ENCODE measurements at places on chromosomes 5 and 9.

GRCh38 chr5:84373506-84373905 is 11.2 kb downstream of the EDIL3 start:
- no peak for DNase-seq

GRCh38 chr5:17831279-17831678 is 197.0 kb downstream of the TAF11L14 start:
- no peak for DNase-seq

DNA sequence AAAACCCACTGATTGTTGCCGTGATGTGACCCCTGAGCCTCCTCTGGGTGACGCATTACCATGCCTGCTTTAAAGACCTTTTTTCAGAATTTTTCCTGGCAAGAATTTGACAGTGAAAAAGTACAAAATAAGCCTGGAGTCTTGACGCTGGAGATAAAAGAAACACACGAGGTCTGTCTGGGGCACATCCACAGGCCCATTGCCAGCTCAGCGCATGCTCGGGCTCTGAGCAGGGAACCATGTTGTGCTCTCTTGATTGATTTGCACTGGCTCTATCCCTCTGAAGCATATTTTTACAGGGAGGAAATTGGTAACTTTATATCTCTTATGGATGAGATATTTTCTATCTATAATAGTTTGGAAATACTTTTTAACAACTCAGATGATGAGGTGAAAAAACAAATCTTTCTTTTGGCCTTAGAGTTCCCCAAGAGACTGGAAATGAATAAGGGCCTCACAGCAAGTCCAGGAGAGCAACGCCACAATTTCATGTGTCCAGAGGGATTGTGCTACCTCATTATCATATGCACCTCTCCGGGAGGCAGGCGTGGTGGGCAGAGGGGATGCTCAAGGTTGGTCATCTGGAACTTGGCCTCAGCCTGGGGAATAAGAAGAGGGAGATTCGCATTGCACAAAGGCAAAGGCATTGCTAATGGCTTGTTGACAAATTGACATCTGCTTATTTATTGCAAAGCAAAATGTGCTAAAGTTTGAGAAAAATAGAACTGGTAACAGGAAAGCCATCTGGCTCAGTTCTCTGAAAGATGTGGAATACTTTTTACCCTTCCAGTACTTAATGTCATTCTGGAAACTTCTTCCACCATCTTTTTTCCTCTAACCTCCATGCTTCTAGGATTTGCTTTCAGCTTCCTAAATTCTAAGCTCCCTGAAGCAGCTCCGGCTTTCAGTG is 183.8 kb downstream of the PJA2 start:
- DNase-seq, result no peak

DNA sequence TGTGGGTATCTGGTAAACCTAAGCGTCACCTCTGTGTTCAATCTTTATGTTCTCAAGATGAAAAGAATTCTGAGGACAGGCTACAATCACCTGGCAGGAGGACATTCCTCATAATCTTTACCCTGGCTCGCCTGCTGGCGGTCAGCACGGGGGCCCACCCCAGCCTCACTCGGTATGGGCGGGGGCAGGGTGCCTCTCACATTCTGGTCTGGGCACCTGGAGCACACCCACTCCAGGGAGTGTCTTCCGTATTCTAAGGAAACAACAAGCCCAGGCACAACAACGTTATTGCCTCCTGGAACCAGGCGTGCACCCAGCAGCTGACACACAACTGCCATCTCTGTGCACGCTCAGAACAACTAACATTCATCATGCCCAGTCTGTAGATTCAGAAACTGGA is 179.8 kb downstream of the ROR2 start:
- no peak for DNase-seq

DNA sequence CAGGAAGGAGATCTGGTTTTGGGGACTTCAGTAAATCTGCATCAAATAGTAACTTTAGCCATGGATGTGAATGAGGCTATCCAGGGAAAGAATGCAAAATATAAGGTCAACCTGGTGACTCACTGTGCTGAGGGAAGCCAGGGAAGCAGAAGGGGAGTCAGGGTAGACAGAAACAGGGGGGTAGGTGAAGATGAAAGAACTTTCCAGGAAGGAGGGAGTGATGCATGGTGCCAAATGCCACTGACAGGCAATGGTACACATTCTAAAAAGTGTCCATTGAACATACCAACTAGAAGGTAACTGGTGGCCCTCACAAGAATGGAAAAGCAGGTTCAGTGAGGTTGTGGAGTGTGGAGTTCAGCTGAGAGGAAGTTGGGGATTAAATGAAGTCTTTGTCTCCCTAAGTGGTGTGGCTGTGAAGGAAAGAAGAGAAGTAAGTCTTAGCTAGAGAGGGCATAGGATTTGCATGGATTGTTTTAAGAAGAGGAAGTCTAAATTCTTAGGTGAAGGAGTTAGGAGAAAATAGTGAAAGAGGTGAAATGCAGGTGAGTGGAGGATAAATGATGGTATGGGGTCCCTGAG is 35.5 kb downstream of the PALM2AKAP2 start:
- DNase-seq, result no peak

GRCh38 chr5:18141222-18141621 is 507.0 kb downstream of the TAF11L14 start:
- DNase-seq, result no peak

DNA sequence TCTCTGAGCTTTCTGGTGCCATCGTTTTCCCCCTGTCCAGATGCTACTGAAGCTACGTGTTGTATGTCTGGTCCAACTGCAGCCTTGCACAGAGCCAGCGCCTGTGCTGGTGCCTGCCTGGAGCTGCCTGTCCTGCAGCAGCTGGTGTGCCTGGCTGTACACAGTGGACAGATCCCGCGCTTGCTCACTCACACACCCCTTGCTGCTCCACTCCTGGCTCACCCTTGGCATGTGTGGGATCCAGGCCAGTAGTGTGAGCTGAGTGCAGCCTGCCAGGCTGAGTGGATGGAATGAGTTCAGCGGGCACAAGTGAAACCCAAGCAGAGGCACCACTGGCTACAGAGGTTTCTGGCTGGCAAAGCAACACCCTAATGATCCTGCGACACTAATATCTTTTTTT is 40.4 kb downstream of the FER start:
- no peak for DNase-seq

DNA sequence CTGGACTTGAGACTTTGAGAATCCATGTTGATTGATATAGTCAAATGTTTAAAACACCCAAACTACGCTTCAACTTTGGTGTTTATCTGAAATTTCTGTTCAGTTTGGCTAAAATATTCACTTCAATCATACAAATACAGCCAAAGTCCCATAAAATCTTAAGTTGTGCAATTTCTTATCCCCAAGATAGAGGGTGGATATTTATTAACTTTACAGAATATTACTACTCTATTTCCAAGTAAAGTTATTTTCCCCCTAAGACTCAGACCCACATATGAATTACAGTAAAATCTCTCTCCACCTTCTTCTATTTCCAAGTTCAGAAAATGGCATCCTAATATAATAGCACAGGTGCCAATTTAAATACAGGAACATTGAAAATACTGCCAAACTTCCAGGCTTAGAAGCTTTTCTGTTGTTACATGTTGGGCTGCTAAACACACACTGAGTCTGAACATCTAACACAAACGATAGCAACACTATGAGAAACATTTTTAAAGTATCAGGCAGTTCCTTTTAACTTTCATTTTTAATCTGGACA is 290.3 kb downstream of the EBF1 start:
- no peak for DNase-seq

- DNase-seq, result no peak
These were observed 8.1 kb upstream of the MAT2B start for GRCh38 chr5:163497315-163497714.

DNA sequence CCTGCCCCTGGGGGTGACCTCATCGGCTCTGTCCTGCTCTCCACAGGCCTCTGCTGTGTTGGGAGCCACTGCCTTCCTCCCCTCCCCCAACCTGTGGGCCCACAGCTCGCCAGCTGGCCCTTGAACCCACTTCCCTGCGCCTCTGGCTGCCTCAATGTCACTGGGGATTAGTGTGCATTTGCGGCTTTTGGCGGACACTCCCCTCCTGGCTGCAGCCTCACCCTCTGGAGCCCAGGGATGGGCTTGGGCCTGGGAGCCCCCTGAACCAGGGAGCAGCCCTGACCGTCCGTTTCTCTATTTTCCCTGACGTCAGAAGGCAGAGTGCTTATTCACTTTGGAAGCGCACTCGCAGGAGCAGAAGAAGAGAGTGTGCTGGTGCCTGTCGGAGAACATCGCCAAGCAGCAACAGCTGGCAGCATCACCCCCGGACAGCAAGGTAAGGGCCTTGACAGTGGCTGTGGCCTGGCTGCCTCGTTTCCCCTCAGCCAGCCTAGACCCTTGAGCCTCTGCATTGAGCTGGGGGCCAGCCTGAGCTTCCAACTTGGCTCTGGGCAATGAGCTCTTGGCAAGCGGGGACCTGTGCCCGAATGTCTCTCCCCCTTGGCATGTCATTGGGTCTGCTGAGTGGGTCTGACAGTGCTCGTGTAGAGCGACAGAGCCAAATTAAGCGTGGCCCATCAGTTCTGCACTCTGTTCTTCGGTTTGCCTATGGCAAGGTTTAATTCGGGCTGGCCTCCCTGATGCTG is 73.1 kb downstream of the RGS3 start:
- DNase-seq, result no peak

DNA sequence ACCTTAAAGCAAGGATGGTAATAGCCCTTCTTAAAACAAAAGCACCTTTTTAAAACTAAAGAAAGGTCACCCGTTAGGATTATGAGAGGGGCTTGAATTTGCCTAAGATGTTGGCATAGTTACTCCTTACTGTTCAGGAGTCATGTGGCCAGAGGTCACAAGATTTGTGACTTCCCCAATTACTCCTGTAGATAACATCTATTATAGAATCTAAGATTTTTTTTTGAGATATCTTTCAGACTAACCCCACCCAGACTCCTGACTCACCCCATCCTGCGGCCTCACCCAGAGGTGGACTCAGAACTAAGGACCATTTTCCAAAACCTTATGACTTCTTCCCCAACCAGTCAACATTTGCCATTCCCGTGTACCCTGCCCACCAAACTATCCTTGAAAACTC is 2.4 kb downstream of the CD180 start:
- DNase-seq, result no peak

- DNase-seq, result no peak
These were observed 373.0 kb upstream of the MEF2C start for GRCh38 chr5:89255845-89256463.

DNA sequence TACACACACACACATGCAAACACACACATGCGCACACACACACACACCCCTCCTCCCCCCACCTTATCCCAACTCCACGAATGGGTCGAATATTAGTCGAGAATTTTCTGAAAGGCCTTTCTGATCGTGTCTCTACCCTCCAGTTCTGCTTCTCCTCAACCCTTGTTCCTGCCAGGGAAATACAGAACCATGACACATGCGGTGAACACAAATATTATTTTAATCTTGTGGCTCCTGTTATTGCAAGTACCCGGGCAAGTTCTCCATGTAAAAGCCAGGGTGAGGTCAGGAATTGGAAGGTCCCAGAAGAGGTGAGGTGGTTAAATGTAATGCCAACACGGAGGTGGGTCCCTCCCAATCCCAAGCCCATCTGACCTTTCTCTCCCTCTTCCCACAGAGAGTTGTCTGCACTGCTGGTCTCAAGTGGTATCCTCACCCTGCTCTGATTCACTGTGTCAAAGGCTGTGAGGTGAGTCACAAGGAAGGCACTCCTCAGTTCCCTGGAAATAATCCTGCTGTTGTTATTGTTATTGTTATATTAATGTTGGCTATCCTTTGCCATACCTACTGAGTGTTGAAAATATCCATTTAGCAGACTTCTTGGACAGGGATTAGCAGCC is 223.7 kb downstream of the PAPPA start:
- no peak for DNase-seq

GRCh38 chr9:126755317-126755875 is 49.4 kb upstream of the ZBTB43 start:
- no peak for DNase-seq

DNA sequence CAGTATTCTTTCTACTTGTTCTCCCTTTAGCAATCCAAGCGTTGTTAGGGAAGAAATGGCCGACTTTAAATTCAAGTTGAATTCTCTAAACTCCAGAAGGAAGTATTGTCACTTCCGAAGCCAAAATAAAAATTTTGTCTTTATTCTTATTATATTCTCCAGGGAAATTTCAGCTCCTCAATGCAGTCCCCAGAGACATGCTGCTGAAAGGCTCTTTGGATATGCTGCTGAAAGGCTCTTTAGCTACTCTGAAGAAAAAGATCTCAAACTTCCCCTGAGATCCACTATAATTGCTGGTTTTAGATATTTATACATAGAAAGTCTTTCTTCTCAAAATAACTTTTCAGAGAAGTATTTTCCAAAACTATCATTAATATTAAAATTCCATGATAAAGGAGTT is 92.3 kb upstream of the PARP8 start:
- no peak for DNase-seq

GRCh38 chr9:110064803-110065202 is 143.2 kb downstream of the C9orf152 start:
- DNase-seq, result no peak

DNA sequence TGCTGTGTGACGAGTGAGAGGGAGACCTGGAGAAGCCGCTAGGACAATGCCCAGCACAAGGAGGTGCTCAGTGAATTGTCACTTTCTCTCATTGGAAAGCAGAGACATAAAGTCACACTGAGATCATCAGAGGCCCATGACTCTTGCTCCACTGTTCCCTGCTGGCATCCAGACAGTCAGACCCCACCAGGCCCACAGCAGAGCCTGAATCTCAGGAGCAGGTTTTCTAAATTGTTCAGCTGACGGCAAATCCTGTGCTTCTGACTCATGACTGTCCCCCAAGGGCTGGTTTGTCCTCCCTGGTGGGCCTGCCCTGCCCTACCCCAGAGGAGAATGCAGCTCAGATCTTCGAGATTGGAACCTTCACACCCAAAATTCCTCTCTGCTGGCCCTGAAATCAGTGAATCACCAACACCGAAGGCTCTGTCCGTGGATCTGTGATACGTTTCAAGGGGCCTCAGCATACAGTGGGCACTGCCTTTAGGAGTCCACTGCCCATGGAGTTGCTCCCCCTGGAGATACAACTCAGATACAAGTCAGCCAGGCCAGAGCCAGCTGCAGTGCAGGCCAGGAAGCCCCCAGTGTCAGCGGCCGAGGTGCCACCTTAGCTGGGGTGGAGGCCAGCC is 2.7 kb downstream of the PTGES start:
- DNase-seq, result no peak

GRCh38 chr5:159669559-159669958 is 246.7 kb upstream of the ADRA1B start:
- DNase-seq, result no peak
